ENCODE measurements at places on chromosomes 5 and 9.

DNA sequence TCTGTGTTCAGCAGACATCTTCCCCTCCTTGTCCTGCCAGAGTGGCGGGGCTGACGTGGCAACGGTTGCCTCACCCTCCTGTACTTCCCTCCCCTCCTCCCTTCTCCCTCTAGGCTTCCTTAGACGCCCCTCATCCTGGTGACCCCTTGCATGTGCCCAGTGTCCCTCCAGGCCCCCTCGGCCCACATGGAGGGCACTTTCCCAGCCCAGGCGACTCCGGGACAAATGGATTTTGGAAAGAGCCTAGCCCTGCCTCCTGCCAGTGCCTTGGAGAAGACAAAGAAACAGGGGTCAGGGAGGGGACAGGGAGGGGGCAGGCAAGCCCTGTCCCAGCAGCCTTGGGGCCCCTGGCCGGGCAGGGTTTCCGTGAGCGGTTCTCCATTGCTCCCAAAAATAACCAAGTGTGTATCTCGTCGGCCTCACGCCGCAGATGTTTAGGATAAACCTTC lies 38.3 kb upstream of the NEURL1B start:
- DNase-seq: no peak

DNA sequence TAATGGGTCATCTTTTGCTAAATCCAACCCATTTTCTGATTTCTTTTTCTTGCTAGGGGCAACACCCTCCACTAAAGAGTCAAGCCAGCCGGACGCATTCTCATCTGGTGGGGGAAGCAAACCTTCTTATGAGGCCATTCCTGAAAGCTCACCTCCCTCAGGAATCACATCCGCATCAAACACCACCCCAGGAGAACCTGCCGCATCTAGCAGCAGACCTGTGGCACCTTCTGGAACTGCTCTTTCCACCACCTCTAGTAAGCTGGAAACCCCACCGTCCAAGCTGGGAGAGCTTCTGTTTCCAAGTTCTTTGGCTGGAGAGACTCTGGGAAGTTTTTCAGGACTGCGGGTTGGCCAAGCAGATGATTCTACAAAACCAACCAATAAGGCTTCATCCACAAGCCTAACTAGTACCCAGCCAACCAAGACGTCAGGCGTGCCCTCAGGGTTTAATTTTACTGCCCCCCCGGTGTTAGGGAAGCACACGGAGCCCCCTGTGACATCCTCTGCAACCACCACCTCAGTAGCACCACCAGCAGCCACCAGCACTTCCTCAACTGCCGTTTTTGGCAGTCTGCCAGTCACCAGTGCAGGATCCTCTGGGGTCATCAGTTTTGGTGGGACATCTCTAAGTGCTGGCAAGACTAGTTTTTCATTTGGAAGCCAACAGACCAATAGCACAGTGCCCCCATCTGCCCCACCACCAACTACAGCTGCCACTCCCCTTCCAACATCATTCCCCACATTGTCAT lies 72.0 kb downstream of the NUP214 start:
- DNase-seq: no peak

- DNase-seq: no peak
Observed at GRCh38 chr5:9832921-9833320, 202.8 kb upstream of the TAS2R1 start.

- DNase-seq: no peak
Observed at GRCh38 chr5:35129921-35130485, 82.3 kb upstream of the AGXT2 start.

- no peak for DNase-seq
Observed at GRCh38 chr5:176133877-176134276, 104.3 kb upstream of the SIMC1 start.

GRCh38 chr5:142605611-142606010 lies 80.3 kb downstream of the FGF1 start:
- DNase-seq: no peak

- no peak for DNase-seq
Observed at GRCh38 chr5:93421468-93421867, 159.6 kb downstream of the NR2F1-AS1 start.

- no peak for DNase-seq
Observed at GRCh38 chr9:128375865-128376264, 4.7 kb downstream of the URM1 start.

DNA sequence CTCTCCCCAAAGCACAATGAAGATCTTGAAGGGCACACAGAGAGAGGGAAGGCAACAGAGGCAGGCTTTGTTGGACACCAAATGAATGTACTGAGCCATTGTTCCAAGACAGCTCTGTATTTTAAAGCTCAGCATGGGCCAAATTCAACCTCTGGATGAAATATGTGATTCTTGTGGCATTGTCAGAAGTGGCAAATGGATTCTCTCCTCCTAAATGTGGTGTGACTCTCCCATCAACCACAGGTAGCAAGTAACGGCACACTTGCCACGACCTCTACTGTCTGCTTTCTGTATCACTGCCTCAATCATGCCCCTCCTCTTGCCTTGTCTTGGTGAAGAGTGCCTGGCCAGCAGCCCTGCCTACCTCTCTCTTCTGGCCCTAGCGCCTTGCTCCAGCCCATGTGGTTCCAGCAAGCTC lies 6.1 kb upstream of the MOB3B start:
- no peak for DNase-seq

- DNase-seq: no peak
Observed at GRCh38 chr9:33192493-33193255, 25.5 kb upstream of the B4GALT1 start.

GRCh38 chr9:581673-582497 lies 259.6 kb upstream of the DMRT1 start:
- DNase-seq: no peak

GRCh38 chr9:87406543-87407166 lies 91.0 kb upstream of the DAPK1 start:
- DNase-seq: no peak

GRCh38 chr5:163677092-163677491 lies 171.7 kb downstream of the MAT2B start:
- DNase-seq: no peak

DNA sequence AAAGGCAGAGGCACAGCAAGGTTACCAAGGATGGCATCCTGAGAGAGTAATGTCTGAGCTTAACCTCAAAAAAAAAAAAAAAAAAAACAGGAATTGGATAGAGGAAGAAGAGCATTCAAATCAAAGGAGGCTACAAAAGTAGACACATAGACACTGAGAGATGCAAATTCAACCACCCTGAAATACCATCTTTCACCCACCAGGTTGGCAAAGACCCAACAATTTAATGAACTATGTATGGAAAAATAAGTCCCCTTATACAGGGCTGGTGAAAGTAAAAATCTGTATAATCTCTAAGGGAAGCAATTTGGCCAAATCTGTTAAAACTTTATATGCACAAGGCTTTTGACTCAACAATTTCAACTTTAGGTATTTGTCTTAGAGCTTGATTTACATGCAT lies 4.9 kb downstream of the NADK2 start:
- DNase-seq: no peak

GRCh38 chr9:136865041-136865767 lies 904 bp downstream of the EDF1 start:
- DNase-seq: no peak

GRCh38 chr9:117679416-117679815 lies 24.8 kb upstream of the TLR4 start:
- DNase-seq: no peak

DNA sequence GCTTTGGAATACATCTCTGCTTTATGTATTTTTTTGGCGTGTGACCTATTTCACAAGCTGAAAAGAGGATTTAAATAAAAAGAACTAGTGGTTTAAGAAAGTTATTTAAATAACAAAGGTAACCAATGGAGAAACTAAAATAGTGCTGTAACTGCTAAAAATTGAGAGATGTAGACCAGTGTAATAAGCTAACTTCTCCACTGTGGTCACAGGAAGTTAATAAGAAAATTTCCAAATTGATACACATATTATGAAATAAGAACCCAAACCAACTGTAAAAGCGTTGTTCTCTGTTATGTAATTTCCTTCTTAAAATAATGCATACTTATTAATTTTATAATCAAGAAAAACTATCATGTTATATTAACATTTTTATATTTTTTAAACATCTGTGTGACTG lies 29.1 kb upstream of the ZFAND5 start:
- no peak for DNase-seq

DNA sequence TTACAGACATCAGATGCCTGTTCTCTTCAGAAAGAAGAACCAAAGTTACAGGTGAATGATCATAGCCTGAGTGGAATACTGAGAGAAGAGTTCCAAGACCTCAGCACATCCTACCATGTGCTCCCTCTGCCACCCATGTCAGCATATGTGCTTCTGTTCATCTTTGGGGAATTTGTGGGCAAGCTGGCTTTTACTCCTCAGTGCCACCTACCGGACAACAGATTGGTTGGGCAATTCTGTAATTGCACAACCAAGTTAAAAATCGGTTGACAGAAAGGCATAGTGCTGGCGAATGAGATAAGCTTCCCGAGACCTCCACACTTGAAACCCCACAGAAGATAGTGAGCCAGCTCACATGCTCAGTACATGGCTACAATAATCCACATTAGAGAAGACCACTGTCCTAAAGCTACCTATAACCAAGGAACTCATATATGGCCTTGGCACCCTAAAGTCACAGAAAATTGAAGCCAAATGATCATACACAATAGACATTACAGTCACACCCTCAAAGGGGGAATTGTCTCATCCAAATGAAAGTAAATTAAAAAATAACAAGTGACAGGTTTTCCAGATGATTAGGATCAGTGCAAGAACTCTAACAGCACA lies 1238.0 kb upstream of the NUDT12 start:
- no peak for DNase-seq

DNA sequence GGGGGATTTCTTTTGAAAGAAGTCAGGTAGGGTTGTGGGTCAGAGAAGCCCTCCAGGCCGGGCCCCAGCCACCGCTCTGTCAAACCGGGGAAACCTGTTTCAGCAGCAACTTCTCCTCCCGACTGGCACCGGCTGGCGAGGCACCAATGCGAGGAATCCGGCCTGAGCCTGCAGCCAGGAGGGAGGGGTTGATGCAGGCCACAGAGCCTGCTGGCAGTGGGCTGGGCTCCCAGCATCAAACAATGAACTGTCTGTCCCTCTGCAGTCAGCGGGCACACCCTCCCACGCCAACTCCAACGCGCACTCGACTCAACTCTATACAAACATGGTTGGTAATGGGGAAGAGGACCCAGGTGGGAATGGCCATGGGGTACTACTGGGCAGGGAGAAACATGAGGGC lies 12.1 kb downstream of the PCDH1 start:
- no peak for DNase-seq

DNA sequence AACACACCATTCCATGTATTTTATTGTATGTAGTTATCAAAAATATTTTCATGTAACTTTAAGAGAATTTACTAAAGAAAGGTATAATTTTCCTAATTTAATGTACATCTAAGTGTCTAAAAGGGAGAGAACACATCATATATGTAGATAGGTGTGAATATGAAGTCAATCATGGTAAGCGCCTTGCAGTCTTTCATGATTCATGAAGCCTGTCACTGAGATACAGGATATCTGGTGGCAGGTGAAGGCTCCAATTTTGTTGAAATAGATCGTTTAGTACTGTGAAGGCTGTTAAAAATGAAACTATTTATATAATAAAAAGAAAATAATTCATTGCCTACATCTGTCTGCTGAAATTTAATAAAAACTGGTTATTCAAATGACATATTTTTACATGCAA lies 15.5 kb upstream of the RGMB start:
- DNase-seq: no peak

DNA sequence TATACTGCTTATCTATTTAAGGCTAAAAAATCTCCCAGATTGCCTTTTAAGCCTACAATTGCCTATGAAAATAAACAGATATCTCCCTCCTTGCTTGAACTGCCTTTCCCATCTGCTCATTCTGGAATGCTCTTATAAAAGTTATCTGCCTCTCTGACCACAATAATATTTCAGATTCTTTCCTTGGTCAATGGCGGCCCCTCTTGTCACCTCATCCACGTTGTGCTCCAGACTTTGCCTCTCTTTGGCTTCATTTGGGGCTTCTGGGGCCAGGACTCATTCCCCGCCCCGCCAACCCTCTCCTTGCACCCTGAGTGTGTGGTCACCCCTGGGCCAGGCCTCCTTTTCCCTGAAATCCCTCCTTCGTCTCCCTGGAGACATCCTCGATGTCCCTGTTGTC lies 110.0 kb upstream of the RPS23 start:
- no peak for DNase-seq

- DNase-seq: no peak
Observed at GRCh38 chr5:96856371-96856770, 19.9 kb upstream of the ERAP2 start.

- DNase-seq: no peak
Observed at GRCh38 chr5:135216471-135217343, 182.3 kb downstream of the MACROH2A1 start.

DNA sequence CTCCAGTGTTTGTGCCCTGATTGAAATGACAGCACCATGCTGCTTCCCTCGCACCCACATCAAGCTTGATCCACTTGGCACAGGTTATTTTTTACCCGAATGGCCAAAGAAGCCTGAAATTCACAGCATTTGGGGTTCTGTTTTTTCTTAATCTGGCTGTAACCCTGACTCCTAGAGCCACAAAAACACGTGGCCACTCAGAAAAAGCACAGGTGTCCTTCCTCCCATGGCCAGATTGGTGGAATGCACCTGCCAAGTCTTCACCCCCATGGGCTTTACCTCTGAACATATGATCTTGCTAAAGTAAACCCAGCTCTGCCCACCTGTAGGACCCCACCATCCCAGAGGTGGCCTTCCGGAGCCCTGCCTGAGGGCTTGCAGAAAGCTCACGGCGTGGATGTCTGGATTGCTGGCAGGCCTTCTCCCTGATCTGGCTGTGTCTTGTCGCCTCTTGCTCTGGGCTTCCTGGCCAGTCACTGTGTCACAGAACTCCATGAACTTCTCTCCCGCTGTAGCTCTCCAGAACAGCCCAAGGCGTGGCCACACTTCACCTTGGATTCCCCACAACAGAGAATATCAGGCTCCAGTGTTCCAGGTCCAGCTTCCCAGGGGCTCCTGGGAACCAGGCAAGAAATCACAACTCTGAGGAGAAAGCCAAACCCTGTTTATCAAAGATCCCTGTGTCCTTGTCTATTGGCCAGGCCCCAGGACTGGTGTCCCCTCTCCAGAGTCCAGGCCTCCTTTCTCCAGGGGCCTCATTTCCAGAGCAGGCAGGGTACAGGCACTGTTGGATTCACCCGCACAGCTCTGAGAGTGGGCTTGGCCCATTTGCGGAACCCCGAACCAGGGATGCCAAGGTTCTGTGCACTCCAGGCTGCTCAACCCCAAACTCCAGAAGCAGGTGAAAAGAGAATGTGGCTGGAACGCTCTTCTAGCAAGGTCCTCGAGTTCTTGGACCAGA lies 272.5 kb downstream of the SYK start:
- no peak for DNase-seq

GRCh38 chr5:127957701-127958239 lies 125.8 kb upstream of the SLC12A2 start:
- DNase-seq: no peak

GRCh38 chr5:1792842-1793266 lies 6.8 kb downstream of the MRPL36 start:
- DNase-seq: no peak
